HEK293T (cell line): ENCODE measurements at places on chromosomes 2 and 18.

GRCh38 chr18:75212751-75213090 lies 2.1 kb downstream of the TSHZ1 start:
- no peak for DNase-seq

- DNase-seq, result no peak
Measured at GRCh38 chr18:35508746-35509338, 11.1 kb upstream of the INO80C start.

GRCh38 chr2:143083636-143084035 lies 45.6 kb upstream of the ARHGAP15 start:
- DNase-seq, result no peak

- DNase-seq, result no peak
Measured at GRCh38 chr2:234242459-234242836, 191.9 kb downstream of the SPP2 start.

- no peak for DNase-seq
Measured at GRCh38 chr18:55088000-55088401, 128.7 kb upstream of the CCDC68 start.

DNA sequence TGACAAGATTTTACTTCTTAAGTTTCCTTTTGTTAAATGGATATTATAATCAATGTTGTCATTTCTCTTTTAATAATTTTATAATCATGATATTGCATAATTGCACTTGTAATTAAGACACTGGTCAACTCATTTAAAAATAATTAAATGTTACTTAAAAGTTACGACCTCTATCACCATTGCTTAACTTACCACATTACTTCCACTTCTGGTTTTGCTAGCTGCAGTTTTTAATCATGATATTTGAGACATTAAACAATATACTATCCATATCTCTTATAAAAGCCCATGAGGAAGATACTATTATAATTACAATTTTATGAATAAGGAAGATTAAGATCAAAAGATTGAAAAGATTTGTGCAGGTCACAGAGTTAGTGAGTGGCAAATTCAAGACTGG lies 502.0 kb downstream of the RNF144A start:
- DNase-seq, result no peak

- DNase-seq, result no peak
Measured at GRCh38 chr2:196217116-196217515, 45.7 kb upstream of the STK17B start.

- no peak for DNase-seq
Measured at GRCh38 chr2:383178-383577, 95.3 kb upstream of the ALKAL2 start.

GRCh38 chr2:138210487-138210886 lies 246.2 kb downstream of the HNMT start:
- no peak for DNase-seq

GRCh38 chr18:12742453-12742852 lies 39.6 kb downstream of the PSMG2 start:
- no peak for DNase-seq

DNA sequence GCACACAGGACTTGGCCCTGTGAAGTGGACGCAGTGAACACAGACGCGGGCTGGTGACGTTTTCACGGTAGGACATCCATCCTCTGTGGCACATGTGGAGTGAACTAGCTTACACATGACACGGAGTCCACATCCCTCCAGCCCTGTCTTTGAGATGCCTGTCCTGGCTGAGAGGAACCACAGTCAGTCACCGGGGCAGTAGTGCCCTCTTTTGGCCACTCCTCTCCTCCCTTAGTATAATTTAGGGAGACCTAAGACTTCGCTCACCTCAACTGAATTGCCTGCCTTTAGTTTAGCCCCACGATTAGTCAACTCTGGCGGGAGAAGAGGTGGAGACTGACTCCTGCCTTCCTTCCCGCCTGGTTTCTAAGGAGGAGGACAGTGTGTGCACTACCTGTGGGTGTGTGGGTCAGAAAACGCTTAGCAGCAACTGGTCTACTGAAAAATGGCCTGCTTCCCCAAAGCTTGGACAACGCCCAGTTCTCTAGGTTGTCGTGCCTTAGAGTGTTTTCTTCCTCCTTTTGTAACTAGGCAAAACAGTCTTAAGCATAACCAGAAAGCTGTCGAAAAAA lies 70.6 kb downstream of the MBP start:
- no peak for DNase-seq

- DNase-seq, result no peak
Measured at GRCh38 chr2:137813176-137813575, 151.1 kb upstream of the HNMT start.

GRCh38 chr2:152506843-152507242 lies 171.9 kb downstream of the FMNL2 start:
- no peak for DNase-seq

GRCh38 chr2:74867841-74868658 lies 34.1 kb downstream of the HK2 start:
- DNase-seq, result no peak

DNA sequence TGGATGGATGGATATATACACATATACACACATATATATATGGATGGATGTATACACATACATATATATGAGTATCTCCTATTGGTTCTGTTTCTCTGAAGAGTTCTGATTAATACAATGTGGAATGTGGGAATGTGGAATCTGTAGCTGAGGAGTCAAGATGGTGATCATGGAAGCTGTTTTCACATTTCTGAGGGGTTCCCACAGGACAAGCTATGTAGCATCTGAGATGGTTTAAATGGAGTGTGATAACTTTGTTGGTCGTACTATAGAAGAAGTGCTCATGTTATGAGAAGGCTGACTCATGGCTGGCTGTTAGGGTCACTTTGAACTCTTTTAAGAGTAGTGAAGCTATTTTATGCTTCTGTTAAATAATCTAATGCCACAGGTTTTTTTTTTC lies 279.7 kb downstream of the MEIS1 start:
- DNase-seq, result no peak

- no peak for DNase-seq
Measured at GRCh38 chr2:30631051-30631671, 176.1 kb downstream of the CAPN13 start.

DNA sequence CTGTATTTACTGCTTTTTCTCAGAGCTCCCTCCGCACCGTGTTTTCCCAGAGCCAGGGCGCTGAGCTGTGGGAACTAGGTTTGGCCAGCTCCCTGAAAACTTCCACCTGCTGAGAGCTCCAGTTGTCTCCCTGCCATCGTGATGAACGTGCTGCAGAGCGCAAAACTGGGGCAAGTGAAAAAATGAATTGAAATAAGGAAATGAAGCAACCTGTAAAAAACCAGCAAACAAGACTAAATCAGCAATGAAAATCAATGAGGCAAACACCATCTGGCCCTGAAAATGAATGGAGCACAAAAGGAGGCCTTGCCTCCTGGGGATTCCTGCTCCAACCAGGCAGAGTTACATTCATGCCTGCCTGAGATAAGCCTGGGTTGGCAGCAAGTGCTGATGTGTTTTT lies 129.9 kb downstream of the MARCHF4 start:
- DNase-seq, result no peak
